ENCODE measurements at places on chromosomes 1 and 21. TPM values are rescaled to one million over a fixed set of nuclear protein-coding genes. Genes with fewer than 3 reads are reported as not detected.

Gene UBXN10
- not detected for total RNA-seq

Gene IFNLR1
- 0.05 TPM for total RNA-seq

Gene LYPD8
- 0.23 TPM for total RNA-seq

Gene OR2T35
- total RNA-seq = not detected

Gene TRIM46
- total RNA-seq = 4.7 TPM

Gene BSND
- not detected for total RNA-seq

Gene AKT3
- total RNA-seq = 86.4 TPM

Gene AKNAD1
- not detected for total RNA-seq

Gene USP33
- total RNA-seq = 125 TPM

Gene TIAM1
- total RNA-seq = 0.85 TPM

Gene COG2
- total RNA-seq = 20.1 TPM

Gene AMY1B
- not detected for total RNA-seq

Gene PTAFR
- 0.17 TPM for total RNA-seq

Gene NID1
- total RNA-seq = 425 TPM

Gene OVAAL
- not detected for total RNA-seq

Gene SPATA6
- 2.9 TPM for total RNA-seq

Gene CLCA1
- not detected for total RNA-seq

Gene MFSD2A
- total RNA-seq = not detected

Gene NOTCH2
- 12.8 TPM for total RNA-seq

Data from dermis blood vessel endothelial cell (primary cell).